Heart left ventricle (tissue), 16 donors: ENCODE measurements at places on chromosomes 3 and 15.

DNA sequence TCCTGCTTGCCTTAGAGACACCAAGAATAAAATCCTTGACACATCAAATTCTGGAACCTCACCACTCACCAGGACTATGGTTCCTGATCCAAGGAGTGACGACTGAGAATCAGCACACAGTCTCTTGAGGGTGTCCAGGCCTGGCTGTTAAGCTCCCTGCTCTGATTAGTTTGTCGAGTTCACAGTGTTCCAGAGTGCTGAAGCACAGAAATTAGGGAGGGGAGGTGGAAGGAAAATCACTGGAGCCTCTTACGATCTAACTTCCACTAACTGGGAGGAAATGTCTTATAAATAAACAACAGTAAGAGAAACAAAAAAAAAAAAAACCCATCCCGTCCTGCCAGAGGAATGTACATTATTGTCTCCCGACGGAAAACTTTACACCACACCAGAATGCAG is 330.2 kb downstream of the TIGIT start:
- H3K4me1 ChIP-seq: peaks cover 69% of the 10 kb centered on the region
- peak; percentile 51 for DNase-seq
- H3K4me3 ChIP-seq: peak overlapping the region; percentile 27

GRCh38 chr15:73632670-73633058 is 525 bp downstream of the NPTN start:
- no peaks in the 10 kb centered on the region for H3K36me3 ChIP-seq
- peak overlapping the region; percentile 94 for H3K4me3 ChIP-seq

GRCh38 chr3:41200669-41201021 is 1.3 kb downstream of the CTNNB1 start:
- peak overlapping the region; percentile 47 for H3K4me3 ChIP-seq
- H3K4me1 ChIP-seq: peaks cover 42% of the 10 kb centered on the region
- no peak for DNase-seq
- no peaks in the 10 kb centered on the region for H3K36me3 ChIP-seq

DNA sequence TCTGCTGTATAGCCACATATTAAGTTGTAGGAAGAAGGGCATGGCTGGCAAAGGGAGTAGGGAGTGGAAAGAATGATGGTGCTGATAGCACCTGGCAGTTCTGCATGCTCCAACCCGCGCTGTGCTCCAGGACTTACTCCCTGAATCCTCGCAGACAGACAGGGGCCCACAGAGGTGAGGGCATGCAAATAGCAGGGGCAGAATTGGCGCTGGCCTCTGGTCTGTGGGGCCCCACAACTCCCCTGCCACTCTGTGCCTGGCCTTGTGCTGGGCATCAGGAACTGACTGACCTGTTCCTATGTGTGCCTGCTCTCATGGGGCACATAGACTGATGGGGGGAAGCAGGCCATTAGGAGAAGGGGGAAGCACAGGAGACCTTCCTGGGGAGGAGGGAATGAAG is 20.9 kb downstream of the HDAC11 start:
- DNase-seq: no peak
- H3K4me1 ChIP-seq: peaks cover 9% of the 10 kb centered on the region
- no peak overlapping the region for H3K4me3 ChIP-seq
- no peak overlapping the region for H3K27ac ChIP-seq
- no peaks in the 10 kb centered on the region for H3K27me3 ChIP-seq

DNA sequence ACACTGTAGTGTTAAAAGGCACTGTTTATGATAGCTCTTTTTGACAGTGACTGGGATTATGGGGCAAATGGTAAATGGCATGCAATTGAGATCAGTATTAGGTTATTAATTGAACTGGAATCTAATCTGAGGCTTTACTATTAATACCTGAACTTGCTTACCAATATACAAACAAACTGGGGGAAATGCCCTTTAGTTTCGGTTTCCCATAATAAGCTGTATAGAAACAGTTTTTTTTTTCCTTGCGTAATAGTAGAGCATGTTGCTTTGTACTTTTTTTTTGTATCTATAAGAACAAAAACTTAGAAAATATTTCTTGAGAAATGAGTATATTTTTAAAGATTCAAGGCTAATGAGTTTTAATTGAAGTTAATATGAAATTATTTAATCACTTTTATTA is 95.0 kb downstream of the FNDC3B start:
- peaks cover 77% of the 10 kb centered on the region for H3K4me1 ChIP-seq
- no peak overlapping the region for H3K4me3 ChIP-seq
- H3K27ac ChIP-seq: no peak overlapping the region
- H3K36me3 ChIP-seq: no peaks in the 10 kb centered on the region

DNA sequence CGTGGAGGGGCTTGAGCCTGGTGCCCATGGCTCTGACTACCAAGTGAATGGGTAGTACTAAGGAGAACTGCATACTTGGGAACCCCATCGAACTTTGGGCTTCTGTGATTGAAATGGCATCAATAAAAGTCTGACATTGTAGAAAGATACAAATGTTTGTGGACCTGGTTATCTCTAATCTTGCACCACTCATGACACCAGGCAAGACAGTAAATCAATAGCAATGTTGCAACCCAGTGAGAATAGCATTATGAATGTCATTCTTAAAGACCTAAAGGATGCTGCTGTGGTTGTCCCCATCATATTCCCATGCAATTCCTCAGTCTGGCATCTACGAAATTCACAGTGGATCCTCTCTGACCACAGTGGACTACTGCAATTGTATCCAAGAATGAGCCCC is 233.6 kb upstream of the LYSMD4 start:
- DNase-seq: no peak
- H3K27me3 ChIP-seq: no peaks in the 10 kb centered on the region
- no peaks in the 10 kb centered on the region for H3K36me3 ChIP-seq
- H3K4me3 ChIP-seq: no peak overlapping the region

GRCh38 chr3:95151590-95151989 is 1088.7 kb downstream of the NSUN3 start:
- H3K4me3 ChIP-seq: no peak overlapping the region
- no peaks in the 10 kb centered on the region for H3K36me3 ChIP-seq
- no peaks in the 10 kb centered on the region for H3K27me3 ChIP-seq
- no peaks in the 10 kb centered on the region for H3K4me1 ChIP-seq

DNA sequence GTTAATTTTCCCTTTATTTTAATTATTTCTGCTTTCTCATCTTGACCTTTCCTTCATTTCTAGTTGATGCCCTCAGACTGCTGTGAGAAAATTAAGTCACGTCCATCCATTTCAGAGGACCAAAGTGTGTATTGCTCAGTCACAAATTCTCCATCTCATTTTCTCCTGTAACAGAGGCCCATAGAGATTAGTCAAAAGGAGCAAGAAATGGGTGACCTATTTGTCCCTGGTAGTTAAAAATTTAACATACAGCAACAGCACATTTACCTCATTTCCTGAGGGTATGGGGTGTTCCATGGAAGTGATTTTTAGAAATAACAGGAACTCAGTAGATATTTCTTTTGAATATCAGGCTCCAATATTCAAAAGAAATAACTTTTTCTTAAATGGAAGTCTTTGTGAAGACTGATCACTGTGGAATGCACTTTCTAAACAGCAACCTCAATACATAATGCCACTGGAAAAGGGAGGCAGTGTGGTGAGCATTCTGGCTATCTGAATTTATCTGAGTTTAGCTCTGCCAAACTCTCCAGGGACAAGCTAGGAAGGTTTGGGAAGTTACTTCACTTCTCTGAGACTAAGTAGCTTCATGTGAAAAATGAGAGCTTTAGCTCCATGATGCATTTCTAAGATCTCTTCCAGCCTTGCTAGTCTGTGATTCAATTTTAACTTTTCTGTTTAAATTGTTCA is 808.2 kb downstream of the SQOR start:
- no peak overlapping the region for H3K4me3 ChIP-seq
- H3K36me3 ChIP-seq: no peaks in the 10 kb centered on the region
- no peaks in the 10 kb centered on the region for H3K4me1 ChIP-seq
- H3K27ac ChIP-seq: no peak overlapping the region
- no peaks in the 10 kb centered on the region for H3K27me3 ChIP-seq
- DNase-seq: no peak

GRCh38 chr3:24197809-24198208 is 252.7 kb downstream of the NR1D2 start:
- no peak for DNase-seq
- no peak overlapping the region for H3K4me3 ChIP-seq
- no peaks in the 10 kb centered on the region for H3K27me3 ChIP-seq
- H3K4me1 ChIP-seq: no peaks in the 10 kb centered on the region
- H3K36me3 ChIP-seq: no peaks in the 10 kb centered on the region

DNA sequence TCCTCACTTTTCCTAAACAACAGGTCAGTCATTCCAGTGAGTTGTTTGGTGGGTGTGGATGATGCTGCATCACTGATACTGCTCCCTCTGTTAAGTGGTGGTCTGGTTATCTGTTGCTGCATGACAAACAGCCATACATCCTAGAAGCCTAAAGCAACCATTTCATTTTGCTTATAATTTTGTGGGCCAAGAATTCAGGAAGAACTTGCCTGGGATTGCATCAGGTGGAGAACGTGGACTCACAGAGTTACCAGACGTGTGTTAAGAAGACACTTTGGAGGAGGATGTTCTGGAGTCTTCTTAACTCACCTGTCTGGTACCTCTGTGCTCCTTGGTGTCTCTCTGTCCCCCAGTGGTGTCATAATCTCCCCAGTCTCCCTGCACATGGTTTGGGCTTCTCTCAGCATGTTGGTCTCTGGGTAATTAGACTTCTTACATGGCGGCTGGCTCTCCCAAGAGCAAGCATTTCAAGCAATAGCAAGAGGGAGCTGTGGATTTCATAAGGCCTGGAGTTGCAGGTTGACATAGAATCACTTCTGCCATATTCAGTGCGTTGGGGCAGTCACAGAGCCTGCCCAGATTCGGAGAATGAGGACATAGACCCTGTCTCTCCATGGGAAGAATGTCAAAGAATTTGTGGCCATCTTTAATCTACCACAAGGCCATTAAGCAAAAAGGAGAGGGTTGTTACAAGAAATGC is 20.1 kb downstream of the USP3 start:
- no peaks in the 10 kb centered on the region for H3K36me3 ChIP-seq
- no peak overlapping the region for H3K27ac ChIP-seq
- no peaks in the 10 kb centered on the region for H3K27me3 ChIP-seq
- no peak for DNase-seq
- peaks cover 46% of the 10 kb centered on the region for H3K4me1 ChIP-seq

DNA sequence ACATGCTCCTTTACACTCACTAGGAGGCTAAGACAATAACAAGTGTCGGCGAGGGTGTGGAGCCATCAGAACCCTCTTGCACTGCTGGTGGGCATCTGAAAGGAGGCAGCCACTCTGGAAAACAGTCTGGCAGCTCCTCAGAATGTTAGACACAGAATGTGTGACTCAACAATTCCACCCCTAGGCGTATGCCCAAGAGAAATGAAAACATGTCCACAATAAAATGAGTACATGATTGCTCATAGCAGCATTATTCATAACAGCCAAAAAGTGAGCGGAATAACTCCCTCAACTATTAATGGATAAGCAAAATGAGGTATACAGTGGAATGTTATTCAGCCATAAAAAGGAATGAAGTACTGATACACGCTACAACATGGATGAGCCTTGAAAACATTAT is 57.8 kb downstream of the WNT7A start:
- H3K4me3 ChIP-seq: no peak overlapping the region
- no peak for DNase-seq
- no peak overlapping the region for H3K27ac ChIP-seq
- H3K4me1 ChIP-seq: no peaks in the 10 kb centered on the region
- H3K36me3 ChIP-seq: no peaks in the 10 kb centered on the region

DNA sequence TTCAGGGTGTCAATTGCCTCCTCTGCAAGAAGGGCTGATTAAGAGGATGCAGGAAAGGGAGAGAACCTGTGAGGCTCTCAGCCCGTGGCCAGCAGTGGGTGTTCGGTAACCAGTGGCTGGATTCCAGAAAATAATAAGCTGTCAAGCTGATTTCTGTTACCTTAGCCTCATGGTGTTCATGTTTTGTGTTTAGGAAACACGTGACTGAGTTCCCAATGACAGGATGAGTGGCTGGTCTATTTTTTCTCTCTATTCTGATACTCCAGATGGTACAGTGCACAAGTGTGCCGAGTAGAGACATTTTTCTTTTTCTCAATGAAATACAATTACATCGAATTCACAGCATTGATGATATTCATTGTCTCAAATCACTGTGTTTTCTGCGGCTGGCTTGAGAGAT is 43.6 kb downstream of the EDEM1 start:
- no peak for DNase-seq
- no peak overlapping the region for H3K27ac ChIP-seq
- no peaks in the 10 kb centered on the region for H3K36me3 ChIP-seq
- H3K4me3 ChIP-seq: no peak overlapping the region
- no peaks in the 10 kb centered on the region for H3K4me1 ChIP-seq
- no peaks in the 10 kb centered on the region for H3K27me3 ChIP-seq

DNA sequence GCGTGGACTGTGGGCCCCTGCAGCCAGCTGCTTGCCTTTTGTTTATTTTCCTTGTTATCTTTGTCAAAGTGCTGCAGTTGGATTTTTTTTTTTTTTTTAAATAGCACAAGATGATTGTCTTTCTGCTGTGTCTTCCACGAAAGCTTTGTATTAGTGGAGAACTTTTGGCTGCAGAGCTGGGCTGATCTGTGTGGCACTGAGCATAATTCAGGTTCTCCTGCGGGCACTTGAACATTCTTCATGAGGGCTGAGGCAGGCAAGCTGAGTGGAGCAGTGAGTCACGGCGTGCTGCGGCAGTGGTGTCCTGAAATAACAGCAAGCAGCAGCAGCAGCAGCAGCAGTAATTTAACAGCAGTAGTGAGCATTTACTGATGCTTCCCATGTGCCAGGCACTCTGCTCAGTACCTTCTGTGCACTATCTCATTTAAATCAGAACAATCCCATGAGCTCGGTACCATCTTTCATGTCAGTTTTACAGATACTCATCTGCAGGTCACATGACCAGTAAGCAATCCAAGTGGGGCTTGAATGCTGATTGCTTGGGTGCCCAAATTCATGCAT is 45.8 kb downstream of the MITF start:
- H3K4me1 ChIP-seq: no peaks in the 10 kb centered on the region
- DNase-seq: peak; percentile 81
- H3K27me3 ChIP-seq: no peaks in the 10 kb centered on the region
- H3K36me3 ChIP-seq: no peaks in the 10 kb centered on the region
- H3K27ac ChIP-seq: peak overlapping the region; percentile 9

GRCh38 chr3:143700431-143700975 is 147.8 kb downstream of the SLC9A9 start:
- H3K27ac ChIP-seq: no peak overlapping the region
- DNase-seq: no peak
- H3K27me3 ChIP-seq: no peaks in the 10 kb centered on the region
- H3K4me3 ChIP-seq: no peak overlapping the region
- no peaks in the 10 kb centered on the region for H3K36me3 ChIP-seq
- H3K4me1 ChIP-seq: no peaks in the 10 kb centered on the region

DNA sequence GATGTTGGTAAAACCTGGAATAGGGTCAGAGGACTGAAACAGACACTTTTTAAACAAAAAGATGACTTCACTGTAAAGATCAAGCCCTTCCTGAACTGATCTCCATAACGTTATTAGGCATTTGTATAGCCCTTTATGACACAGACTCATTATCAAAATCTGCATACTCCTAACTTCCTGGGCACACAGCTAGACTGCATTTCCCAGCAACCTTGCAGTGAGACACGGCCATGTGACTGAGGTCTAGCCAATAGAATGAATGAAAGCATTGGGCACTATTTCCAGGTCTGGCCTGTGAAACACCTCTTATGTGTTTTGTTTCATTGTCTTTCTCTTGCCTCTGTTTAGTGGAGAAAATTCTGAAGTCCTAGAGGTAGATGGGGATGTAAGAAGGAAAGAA is 270.4 kb downstream of the NR1D2 start:
- H3K4me1 ChIP-seq: peaks cover 22% of the 10 kb centered on the region
- no peaks in the 10 kb centered on the region for H3K27me3 ChIP-seq
- H3K4me3 ChIP-seq: no peak overlapping the region
- no peaks in the 10 kb centered on the region for H3K36me3 ChIP-seq
- no peak for DNase-seq
- H3K27ac ChIP-seq: no peak overlapping the region
